NAMALWA (cell line): ENCODE measurements at places on chromosomes 6 and 20.

GRCh38 chr6:170114187-170114945 is 176.5 kb downstream of the DLL1 start:
- no peak for DNase-seq

- no peak for DNase-seq
Observed at GRCh38 chr6:92377137-92377536, 1042.2 kb downstream of the EPHA7 start.

GRCh38 chr6:72410769-72411168 is 211.1 kb upstream of the KCNQ5 start:
- DNase-seq, result no peak

- DNase-seq, result no peak
Observed at GRCh38 chr6:122393351-122393896, 6.0 kb upstream of the HSF2 start.

GRCh38 chr6:27662769-27663168 is 189.9 kb upstream of the ZNF184 start:
- no peak for DNase-seq

DNA sequence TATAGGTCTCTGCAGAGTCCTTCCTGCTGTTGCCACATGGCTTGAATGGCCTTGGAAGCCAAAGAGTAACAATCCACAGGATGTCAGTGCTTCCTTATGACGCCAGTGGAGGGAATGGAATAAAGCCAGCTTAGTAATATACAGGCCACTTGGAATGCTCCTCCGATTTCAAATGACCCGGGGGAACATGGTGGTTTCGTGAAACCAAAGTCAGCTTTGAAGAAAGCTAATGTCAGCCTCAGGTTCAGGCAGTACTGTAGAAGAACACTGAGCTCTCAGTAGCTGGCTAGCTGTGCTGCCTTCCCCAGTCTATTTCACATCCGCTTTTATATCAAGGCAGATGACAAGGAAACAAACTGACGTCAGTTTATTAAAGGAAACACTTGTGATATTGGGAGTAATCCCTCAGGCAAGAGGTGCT is 189.1 kb downstream of the DTNBP1 start:
- no peak for DNase-seq

DNA sequence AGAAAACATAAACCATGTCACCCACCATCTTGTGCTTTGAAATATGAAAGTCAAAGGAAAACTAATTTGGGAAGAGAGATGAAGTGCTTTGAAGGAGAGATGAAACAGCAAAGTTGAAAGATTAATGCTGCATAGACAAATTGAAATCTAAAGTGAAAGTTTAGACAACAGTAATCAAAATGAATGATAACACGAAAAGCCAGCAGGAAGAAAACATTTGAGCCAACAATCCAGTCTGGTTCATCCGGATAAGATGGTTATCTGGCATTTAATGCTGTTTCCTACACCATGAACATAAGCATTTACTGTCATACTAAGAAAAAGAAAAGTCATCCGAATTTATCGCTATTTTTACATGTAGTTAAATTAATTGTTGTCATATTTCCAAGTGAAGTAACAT is 595 bp downstream of the HAO1 start:
- no peak for DNase-seq

- DNase-seq, result no peak
Observed at GRCh38 chr6:146281651-146282362, 252.9 kb downstream of the GRM1 start.

- DNase-seq, result no peak
Observed at GRCh38 chr6:89045011-89045387, 35.6 kb upstream of the PNRC1 start.

- no peak for DNase-seq
Observed at GRCh38 chr6:118569498-118569897, 21.4 kb downstream of the PLN start.

- no peak for DNase-seq
Observed at GRCh38 chr6:25369036-25369432, 89.9 kb downstream of the CARMIL1 start.

- DNase-seq, result no peak
Observed at GRCh38 chr6:3383525-3383924, 73.3 kb downstream of the SLC22A23 start.

DNA sequence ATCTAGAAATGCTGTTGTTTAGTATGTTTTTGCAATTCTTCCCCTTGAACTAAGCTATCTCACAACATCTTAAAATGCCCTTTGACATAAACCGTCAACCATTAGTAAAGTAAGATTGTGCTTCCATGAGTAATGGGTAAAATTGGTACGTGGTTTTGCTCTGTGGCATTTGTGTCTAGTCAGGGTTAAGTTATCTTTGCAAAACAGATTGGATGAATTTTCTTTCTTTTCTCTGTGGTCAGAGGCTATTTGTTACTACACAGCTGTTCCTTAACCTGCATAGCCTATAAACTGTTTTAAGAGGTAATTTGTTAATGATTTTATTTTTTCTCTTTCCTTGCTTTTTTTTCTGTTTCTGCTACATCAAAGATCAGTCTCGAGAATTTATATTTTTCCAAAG is 75.4 kb downstream of the RPP40 start:
- DNase-seq, result no peak

DNA sequence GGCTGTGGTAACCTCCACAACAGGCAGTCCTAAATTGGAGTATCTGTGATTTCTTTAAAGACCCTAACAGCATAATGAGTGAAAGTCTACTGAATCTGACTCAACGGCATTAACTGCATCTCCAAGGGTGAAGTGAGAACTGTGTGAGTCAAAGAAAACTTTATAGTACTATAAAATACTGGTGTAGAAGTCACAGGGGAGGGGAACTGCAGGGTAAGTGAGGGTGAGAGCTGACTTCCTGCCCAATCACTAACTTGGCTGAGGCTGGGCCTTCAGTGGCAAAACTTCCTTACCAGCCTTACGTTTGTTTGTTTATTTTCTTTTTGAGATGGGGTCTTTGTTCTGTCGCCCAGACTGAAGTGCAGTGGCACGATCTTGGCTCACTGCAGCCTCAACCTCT is 109.8 kb downstream of the PTPRK start:
- DNase-seq, result no peak

- no peak for DNase-seq
Observed at GRCh38 chr6:31216208-31216898, 45.9 kb upstream of the POU5F1 start.

GRCh38 chr6:135322427-135323201 is 141.5 kb downstream of the MYB start:
- DNase-seq, result no peak

- no peak for DNase-seq
Observed at GRCh38 chr6:40779409-40779808, 192.2 kb upstream of the LRFN2 start.

- DNase-seq, result peak; percentile 42
Observed at GRCh38 chr6:30687659-30688431, 1.4 kb upstream of the PPP1R18 start.

- no peak for DNase-seq
Observed at GRCh38 chr6:16762268-16762549, 949 bp upstream of the ATXN1 start.

GRCh38 chr20:32052090-32052777 is at the start of gene HCK:
Gene HCK, plus strand, starts transcription at chr20:32052242.
- DNase-seq, result no peak

DNA sequence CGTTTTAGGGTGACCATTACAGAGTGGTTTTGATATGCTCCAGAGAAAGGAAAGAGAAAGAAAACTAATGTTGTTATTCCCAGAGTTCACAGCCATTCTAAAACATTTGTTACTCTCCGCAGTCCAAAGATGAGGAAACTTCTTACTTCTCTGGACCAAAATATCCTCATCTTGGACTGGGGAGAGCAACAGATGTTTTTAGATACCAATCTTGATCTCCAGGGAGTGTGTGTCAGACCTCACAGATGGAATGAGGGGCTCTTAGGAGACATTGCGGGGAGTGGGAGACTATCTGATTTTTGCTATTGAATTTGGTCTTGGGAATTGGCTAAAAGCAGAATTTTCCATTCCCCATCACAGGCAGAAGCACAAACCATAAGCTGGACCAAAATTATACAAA is 110.8 kb downstream of the TNFAIP3 start:
- DNase-seq, result no peak

DNA sequence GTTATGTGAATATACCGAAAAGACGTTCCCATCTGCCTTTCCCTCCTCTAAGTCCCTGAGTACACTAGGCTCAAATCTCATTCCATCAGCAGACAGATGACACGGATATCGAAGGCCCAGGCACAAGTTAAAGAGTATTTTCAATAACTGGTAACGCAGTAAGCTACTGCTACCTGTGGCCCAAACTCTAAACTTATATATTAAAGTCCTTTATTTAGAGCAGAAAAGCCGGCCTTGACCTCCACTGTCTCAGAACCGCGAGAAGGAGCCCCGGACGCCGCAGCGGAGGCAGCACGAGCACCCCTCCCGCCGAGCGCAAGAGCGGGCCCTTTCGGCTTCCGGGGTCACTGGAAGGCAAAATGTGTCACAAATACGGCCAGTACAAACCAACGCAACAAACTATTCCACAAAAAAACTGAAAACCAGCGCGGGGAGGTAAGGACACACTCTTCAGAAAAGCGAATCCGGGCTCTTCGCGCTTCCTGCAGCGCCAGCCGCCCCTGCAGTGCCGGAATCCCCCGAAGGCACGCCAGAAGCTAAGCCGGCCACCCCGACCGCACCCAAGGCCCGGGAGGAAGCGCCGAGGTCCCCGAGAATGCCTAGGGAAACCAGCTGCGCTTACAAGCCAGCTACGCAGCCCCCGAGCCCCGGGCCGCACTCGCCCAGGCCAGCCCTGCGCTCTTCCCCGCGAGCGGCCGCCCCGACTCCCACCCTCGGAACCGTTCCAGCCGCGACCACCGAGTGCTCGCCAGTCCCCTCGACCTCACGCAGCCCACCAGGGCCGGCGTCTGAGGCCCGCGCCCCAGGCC is 681 bp downstream of the DIDO1 start:
- DNase-seq, result peak; percentile 61

DNA sequence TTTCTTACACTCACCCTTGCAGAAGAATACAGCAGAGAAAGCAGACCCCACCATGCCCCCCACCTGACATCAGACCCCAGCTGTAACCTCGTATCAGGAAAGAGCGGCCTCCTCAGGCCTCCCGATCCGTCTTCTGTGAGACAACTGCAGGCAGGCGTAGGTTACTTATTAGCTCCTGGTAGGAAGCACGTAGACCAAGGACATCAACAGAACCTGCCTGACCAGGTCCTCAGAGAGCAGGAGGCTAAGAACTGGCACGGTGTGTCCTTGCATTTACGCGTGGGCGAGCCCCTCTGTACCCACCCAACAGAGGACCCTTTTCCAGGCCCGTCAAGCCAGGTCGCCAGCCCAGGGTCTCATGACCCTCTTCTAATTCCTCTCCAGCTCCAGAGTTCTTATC is 51.0 kb downstream of the ABHD12 start:
- no peak for DNase-seq

DNA sequence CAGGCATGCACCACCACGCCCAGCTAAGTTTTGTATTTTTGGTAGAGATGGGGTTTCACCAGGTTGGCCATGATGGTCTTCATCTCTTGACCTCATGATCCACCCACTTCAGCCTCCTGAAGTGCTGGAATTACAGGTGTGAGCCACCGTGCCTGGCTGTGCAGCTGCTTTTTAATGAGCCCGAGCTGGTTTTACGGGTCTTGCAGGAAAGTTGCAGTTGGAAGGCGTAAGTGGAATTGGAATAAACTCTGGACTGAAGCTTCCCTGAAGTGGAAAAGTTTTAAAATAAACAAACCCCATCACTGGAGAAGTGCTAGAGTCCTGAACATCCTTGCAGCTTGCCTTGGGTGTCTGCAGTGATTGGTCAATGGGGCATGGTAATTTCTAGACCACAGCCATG is 40.4 kb downstream of the KIF25 start:
- no peak for DNase-seq

DNA sequence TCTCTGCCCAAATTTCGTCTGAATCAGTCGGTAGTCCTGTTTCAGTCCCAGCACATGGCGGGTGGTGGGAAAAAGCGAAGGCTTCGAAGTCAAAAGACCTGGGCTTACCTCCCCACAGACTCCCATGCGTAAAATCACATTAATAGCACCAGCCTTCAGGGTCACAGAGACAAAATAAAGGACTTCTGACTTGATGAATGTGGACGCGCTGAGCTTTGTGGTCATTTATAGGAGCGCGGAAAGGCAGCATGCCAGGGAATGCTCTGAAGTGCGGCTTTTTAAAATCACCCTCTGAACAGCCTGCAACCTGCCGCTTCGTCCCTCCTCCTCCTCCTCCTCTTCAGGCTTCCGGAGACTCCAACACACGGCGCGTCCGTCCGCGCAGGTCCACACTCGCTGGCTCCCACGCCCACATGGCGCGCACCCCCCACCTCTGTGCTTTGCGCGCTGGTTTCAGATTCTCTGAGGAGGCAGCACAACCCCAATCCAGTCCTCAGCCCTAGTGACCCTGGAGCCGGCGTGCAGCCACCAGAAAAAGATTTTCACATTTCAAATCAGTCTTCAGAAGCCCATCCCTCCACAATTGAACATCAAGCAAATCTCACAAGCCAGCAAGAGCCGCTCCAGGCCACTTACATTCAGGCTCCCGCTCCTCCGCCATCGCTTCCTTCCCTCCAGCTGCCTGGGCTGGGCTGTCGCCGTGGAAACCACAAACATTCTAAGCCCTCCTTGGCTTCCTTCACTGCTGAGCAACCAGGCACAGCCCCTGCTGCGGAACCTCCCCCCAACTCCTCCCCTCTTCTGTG is at the start of gene C6orf118:
C6orf118 (minus strand) TSS at position 680 of the 806 bp plus-strand sequence; CDS start at position 661, 19 bp downstream.
- peak; percentile 7 for DNase-seq

DNA sequence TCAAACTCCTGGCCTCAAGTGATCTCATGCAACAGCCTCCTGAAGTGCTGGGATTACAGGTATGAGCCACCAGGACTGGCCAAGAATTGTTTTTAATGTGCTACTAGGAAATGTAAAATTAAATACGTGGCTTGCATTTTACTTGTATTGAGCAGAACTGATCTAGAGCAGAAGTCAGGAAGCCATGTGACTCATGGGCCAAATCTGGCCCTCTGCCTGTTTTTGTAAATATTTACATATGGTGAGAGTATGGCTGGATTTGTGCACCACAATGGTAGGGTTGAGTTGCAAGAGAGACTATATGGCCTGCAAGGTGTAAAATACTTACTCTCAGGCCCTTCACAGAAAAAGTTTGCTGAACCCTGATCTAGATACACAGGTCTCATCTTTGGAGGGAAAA is 75.8 kb downstream of the LAMP5 start:
- DNase-seq, result no peak

GRCh38 chr6:44489910-44490604 is 102.6 kb downstream of the CDC5L start:
- no peak for DNase-seq

GRCh38 chr6:19988555-19988954 is 151.4 kb downstream of the ID4 start:
- DNase-seq, result peak; percentile 26

- DNase-seq, result no peak
Observed at GRCh38 chr6:133595111-133595761, 293.7 kb upstream of the TCF21 start.

- peak; percentile 97 for DNase-seq
Observed at GRCh38 chr6:148758492-148758891, 11.7 kb downstream of the UST start.
